NCI-H226 (cell line): ENCODE measurements at places on chromosomes 2 and 18.

DNA sequence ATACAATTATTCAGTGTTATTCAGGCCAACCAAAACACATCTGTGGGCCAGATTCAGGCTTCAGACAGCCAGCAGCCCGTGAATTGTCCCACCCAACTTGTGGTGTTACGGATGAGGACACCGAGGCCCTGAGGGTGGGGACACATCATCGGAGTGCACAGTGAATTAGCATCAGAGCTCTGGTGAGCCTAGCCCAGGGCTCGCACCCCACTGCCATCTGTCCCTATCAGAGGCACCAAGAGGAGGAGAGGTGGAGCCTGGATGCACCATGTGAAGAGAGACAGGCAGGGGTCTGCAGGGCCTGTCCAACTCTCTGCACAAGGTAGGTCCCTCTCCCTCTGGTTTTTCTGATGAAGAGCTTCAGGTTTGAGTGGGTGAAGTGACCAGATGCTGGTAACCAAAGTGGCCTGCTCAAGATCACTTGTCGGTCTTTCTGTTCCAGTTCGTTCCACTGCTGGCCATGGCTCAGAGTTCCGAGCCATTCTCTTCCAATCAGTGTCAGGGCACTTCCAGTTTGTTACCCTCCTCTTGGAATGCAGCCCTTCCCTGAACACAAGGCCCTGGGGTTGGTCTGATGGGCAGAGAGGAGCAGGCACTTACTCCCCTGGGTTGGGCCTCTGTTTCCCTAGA, 14.8 kb upstream of the GLI2 start:
- no peak for DNase-seq

DNA sequence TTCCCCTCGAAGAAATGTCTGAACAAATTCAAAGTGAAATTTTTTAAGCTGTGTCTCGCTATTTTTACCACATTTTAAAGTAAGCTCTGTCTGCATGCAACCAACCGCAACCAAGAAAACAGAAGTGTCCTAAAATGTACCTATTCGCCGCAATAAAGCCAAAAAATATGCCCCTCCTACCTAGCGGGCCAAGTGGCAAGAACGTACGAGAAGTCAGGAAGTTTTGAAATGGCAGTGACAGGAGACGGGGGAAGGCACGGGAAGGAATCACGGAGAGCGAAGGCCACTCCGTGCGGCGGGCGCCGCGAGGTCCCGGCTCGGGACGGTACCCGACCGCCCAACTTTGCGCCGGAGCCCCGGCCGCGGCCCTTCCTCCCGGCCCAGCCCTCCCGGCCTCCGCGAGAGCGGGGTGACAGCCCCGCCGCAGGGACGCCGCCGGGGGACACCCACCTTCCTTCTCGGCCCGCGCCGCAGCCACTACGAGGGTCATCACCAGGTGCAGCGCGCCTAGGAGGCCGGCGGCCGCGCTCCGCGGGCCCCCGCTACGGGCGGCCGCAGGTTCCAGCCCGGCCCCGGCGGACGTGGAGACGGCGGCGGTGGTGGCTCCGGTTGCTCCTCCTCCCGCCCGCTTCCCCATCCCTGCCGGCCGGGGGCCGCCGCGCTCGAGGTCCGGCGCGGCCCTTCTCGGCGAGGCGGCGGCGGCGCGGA, 568 bp downstream of the TMEM131 start:
- DNase-seq: no peak

DNA sequence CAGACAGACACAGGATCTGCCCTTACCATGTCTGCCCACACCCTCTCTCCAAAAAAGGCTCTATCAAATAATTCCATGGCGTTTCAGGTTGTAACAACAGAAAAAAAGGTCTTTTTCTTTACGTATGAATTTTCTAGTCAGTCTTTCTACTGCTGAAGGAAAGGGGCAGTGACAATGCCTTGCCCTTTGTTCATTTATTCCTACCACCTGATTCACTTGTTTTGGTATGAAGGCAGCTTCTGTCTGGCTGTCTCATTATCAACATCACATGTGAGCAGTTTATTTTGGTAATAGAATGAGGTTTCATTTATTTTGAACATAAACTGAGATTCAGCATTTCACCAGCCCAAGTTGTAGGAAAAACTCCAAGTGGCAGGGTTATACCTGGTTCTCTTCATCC, 94.3 kb upstream of the KLF7 start:
- no peak for DNase-seq

DNA sequence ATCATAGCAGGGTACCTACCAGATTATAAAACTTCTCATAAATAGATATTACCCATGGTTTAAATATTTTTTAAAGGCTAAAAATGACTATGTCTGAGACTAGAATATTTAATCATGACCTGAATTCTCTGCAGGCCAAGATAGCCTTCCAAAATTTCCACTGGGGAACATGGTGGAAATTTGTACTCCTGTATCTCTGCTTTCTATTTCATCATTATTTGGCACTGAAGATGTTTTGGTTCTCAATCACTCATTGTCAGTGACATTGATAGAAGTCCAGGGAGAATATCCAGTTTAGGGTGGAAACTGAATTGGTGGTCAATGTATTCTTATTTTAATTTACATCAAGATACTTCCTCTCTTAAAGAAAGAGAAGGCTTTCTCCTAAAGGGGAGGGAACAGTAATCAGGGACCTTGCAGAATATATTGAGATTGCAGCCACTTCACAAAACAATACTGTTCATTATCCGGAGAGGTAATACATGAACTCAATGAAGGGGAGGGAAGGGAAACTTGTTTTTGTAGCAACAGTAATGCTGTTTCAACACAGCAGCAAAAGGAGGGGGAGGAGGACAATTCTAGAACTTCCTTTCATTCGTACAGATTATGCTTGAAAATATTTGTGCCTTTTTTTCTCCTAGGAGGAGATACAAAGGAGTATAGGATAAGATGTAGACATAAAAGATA, 34.1 kb downstream of the EEF1B2 start:
- no peak for DNase-seq

GRCh38 chr18:22902093-22902492, 31.0 kb upstream of the RBBP8 start:
- DNase-seq: peak; percentile 11

DNA sequence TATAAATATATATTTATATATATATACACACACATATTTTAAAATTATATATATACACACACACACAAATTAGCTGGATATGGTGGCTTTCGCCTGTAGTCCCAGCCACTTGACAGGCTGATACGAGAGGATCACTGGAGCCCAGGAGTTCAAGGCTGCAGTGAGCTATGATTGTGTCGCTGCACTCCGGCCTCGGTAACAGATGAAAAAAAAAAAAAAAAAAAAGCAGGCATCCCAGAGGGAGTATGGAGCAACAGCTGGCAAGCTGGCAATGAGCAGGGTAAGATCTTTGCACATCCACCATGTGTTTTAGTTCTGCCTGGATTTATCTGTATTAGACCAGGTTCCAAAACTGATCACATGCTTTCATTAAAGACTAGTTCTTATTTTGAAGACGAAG, 170.1 kb downstream of the MAP2 start:
- DNase-seq: no peak

GRCh38 chr2:26672112-26672817, 20.3 kb upstream of the KCNK3 start:
- DNase-seq: no peak

GRCh38 chr2:170722301-170722700, 7.2 kb downstream of the SP5 start:
- no peak for DNase-seq

DNA sequence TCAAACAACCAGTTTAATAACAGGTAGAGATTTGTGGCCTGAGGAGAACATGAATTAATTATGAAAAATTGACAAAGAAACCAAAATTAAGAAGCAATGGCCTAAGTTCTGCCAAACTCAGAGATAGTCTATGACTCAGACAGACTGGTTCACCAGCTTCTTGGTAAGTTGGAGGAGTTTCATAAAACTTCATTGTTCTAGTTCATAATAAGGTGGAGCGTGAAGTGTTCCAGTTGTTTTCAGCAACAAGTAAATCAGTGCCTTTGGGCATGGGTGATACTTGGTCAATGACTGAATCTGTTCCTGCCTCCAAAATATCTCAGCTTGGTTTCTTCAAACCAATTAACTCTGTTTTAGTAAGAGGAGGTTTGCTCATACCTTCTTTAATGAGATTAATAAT, 40.0 kb downstream of the SLC40A1 start:
- no peak for DNase-seq

DNA sequence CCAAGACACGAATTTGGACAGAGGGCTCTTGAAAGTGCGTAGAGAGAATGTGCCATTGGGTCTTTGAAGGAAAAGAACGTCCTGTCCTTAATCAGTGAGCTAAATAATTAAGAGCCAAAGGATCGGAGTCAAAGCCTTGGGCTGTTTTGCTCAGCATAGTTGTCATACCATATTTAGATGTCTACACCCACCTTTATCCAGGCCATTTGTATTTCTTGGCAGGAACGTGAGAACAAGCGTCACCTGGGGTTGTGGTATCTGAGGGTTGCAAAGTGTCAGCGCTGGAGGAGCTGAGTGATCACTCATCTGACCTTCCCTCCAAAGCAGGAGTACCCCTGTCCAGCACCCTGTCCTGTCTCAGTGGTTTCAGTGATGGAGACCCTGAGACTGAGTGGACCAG, 4.5 kb downstream of the LPIN1 start:
- no peak for DNase-seq

DNA sequence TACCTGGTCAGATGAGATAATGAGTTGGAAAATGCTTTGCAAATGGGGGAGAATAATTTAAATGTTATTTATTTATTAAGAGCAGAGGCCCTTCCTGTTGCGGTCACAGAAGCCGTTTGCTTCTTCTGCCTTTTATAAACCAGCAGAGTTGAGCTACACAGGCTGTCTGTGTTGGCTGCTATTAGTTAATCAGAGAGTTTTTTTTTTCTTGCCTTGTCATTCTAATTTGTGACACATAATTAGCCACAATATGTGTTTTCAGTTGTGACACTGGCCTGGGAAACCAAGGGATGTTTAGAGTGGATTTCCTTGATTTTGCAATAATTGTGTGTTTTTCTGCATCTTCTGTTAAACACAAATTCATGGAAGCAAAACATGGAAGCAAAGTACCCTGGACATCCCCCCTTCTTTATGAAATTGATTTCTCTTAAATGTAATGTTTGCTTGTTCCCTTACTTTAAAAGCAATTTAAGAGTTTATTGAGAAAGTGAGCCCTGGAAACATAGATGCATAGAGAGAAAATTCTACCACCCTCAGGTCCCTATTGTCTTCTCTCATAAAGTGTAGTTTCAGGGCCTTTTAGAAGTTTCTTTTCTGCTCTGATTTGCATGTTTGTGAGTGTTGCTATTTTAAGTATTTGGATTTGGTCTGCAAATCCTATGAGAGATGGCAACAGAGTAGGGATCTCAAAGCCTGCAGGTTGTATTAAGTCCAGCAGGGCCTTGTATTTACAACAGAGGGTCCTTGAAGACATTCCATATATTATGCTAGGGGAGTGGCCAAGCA, 22.8 kb upstream of the IL37 start:
- no peak for DNase-seq

DNA sequence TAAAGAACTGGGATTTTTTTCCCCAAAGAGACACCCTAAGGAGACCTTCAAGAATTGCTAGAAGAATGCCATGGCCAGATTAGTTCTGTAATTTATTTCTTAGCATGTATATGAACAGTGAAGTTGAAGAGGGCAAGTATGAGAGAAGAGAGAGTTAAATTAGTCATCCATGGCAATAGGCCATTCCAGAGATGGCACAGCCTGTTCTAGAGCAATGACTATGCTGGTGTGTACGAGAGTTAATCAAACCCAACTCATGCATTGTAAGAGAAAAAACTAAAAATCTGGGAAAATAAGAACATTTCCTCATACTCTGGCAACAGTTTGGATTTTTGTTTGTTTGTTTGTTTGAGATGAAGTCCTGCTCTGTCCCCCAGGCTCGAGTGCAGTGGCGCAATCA, 112.1 kb upstream of the PIK3C3 start:
- DNase-seq: no peak

DNA sequence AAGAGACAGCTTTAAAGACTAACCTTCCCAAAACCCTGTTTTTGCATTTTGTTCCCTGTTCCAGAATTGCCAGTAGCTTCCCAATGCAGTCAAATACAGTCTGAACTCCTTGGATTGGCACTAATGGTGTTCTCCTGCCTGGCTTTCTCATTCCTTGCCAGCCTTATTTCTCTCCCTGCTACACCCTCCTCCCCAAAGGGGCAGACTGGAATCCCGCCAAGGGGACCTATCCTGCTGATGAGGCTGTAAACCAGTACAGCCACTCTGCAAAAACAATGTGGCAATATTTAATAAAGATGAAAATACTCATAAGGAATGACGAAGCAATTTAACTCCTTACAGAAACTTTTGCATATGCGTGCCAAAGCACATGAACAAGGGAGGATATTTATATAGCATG, 4.5 kb upstream of the SLC4A5 start:
- no peak for DNase-seq

DNA sequence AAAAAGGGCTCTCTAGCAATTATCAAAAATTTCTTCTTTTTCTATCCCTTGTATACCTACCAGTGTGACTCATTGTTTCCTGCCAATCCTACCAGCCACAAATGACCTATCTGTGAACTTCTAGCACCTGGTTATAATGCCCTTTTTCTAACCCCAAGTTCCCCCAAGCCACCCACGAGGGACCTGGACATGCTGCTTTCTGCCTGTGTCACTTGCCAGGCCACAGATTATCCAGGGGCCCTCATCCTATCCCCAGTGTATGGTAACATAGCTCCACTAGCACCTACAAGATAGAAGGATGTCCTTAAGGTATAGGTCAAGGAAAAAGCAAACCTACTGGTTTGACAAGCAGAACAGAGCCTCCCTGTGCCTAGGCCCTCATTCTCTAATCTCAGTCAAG, 26.8 kb downstream of the AAK1 start:
- DNase-seq: peak; percentile 25

- no peak for DNase-seq
Measured at GRCh38 chr18:80088823-80089222, 20.2 kb upstream of the ADNP2 start.
